CD4-positive, alpha-beta T cell treated with Interleukin-17A for 4 hours (primary cell): ENCODE measurements at places on chromosomes 3 and 15.

DNA sequence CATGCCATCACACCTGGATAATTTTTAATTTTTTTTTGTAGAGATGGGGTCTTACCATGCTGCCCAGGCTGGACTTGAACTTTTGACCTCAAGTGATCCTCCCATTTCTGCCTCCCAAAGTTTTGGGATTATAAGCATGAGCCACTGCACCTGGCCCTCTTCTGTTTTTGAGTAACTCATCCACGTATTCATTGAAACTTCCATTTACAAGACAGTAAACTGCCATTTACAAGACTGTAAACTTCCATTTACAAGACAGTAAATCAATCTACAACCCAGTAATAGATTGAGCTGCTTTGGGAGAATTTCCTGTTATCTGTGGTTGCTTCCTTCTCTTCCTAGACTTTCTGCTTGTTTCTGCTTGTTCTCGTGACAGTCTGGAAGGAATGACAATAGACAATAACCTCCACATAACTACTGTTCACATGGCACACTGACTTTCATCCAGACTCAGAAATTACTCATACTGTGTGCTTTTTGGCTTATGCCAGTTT lies 114.7 kb upstream of the CCNL1 start:
- no peak for DNase-seq

DNA sequence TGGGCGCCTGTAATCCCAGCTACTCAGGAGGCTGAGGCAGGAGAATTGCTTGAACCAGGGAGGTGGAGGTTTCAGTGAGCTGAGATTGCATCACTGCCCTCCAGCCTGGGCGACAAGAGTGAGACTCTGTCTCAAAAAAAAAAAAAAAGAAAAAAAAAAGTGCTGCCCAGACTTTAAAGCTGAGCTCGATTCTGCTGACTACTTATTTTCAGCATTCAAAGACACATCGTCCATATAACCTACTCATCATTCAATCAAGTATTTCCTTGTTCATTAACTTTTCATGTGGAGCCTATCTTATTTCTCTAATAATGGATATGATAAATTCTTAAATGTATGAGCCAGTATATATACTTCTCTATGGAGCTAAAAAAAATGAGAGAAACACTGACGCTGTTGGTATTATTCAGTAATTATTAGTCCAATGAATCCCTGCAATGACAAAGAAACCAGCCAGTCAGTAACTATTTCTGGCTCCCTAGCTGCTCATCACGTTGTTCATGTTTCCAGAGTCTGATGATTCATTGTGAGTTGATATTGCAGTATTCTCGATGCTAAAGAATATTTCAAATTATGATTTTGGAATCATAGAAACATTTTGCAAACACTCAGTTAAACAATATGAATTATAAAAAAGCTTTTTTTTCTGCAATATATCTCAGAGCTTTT lies 111.9 kb downstream of the RAP2B start:
- DNase-seq = no peak

DNA sequence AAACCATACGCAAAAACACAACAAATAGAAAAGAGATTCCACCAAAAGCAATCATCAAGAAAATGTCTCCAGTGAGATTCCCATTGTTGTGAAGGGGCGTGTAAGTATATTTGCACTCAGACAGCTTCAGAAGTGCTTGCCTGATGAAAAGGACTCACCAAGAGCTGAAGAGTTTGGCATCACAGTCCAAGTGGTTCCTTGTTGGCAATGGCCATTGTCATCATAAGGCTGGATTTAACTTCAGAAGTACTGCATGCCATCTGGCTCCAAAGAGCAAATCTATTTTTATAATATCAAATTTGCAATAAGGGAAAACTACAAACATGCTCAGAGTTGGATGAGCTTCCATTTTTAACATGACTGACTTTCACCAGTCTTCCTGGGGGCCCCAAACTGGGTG lies 505.3 kb upstream of the NR2F2 start:
- no peak for DNase-seq

- peak; percentile 20 for DNase-seq
Observed at GRCh38 chr15:89998923-89999675, 2.0 kb upstream of the ZNF710 start.

- no peak for DNase-seq
Observed at GRCh38 chr3:40753291-40753770, 228.6 kb downstream of the ZNF621 start.

- no peak for DNase-seq
Observed at GRCh38 chr3:146350852-146351251, 99.9 kb upstream of the PLSCR4 start.

GRCh38 chr15:95680728-95681127 lies 649.8 kb upstream of the NR2F2 start:
- no peak for DNase-seq

DNA sequence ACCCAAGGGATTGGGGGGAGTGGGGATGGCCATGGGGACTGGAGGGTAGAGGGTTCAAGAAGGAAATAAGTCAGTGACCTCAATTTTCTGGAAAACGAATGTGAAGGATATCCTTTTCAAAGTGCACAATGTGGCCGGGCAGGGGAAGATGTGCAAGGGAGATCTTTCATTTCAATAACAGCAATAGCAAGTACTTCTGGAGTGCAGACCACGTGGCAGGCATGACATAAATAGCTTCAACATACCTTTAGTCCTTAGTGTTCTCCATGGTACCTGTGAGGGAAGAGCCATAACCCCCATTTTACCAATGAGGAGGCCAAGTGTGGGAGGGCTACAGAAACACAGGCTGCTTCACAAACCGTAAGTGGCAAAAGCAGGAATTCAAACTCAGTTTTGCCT lies 138.7 kb downstream of the FOXP1 start:
- DNase-seq = no peak

DNA sequence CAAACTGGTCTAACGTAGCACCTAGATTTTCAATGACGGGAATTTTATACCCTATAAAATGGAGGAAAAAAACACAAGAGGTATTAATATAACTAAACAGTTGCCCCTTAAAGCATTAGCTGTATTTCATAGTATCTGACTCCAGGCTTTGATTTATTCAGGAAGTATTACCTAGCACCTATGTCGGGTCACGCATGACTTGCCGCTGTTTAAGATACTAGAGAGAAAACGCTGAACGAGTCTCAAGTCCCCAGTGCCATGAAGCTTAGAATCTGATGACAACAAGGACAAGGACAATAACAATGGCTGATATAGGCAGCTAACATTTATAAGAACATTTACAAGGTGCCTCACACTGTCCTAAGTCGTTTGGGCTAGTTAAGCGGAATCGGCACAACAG lies 1.9 kb downstream of the SNRPA1 start:
- DNase-seq = no peak

GRCh38 chr3:116265320-116265695 lies 180.0 kb downstream of the LSAMP start:
- no peak for DNase-seq

- DNase-seq = no peak
Observed at GRCh38 chr15:67878712-67879206, 38.9 kb upstream of the RNU6-1 start.

DNA sequence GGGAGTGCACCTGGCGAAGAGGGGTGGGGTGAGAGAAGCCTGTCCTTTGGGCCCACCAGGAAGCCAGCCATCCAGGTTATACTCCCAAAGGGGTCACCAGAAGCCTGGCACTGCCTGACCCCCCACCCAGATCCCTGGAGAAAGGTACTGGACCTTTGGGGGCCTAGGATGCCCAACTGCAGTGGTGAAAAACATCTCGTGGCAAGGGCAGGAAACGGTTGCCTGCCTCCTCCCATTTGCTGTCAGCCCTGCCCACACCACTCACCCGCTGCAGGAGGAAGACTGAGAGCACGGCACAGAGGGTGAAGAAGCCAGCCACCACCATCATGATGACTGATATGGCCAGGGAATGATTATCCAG lies 2.2 kb upstream of the ULK3 start:
- DNase-seq = peak; percentile 79

- no peak for DNase-seq
Observed at GRCh38 chr15:45026651-45027190, 3.7 kb downstream of the SORD start.

DNA sequence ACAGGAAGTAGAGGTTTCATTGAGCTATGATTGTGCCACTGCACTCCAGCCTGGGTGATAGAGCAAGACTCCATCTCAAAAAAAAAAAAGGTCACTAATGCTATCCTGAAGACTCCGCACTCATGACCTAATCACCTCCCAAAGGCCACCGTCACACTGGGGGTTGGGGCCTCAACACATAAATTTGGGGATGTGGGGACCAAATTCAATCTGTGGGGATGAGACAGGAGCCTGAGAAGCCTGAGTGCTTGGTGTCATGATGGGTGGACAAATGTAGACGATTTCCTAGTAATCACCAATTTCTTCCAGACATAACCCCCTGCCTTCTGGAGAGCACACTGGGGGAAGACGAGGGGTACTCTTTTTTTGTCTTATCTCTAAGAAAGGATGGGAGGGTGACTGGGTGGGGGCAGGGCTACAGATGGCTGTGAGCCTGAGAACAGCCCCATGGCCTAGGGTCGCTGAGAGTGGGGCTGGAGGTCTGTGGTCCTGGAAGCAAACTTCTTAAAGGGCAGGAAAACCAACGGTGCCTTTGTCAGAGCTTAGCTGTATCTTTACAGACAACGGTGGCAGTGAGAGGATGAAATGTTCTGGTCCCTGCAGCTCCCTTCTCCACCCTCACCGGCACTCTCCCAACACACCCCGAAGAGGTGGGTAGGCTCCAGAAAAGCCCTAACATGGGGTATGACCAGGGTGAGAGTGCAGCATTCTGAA lies 16.6 kb upstream of the KLF13 start:
- DNase-seq = no peak

- DNase-seq = peak; percentile 20
Observed at GRCh38 chr3:101963902-101964362, 114.6 kb downstream of the NFKBIZ start.

DNA sequence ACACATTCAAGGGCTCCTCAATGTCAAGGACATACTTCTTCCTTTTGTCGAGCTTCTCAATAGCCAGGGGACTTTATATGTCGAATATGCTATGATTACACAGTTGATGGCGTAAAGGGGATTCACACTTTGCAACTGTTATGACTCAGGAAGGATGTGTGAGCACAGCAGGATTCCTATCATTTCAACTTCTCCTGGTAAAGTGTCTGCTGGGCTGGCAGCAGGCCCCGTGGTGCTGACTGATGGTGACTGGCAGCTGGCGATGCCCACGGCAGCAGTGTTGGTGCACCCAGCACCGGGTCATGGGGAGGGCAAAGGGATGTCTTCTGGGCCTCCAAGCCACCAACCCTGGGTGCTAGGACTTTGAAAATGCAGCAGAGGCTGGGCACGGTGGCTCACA lies 44.8 kb upstream of the GNB5 start:
- no peak for DNase-seq

- DNase-seq = no peak
Observed at GRCh38 chr3:193884027-193884426, 251.9 kb upstream of the HES1 start.

DNA sequence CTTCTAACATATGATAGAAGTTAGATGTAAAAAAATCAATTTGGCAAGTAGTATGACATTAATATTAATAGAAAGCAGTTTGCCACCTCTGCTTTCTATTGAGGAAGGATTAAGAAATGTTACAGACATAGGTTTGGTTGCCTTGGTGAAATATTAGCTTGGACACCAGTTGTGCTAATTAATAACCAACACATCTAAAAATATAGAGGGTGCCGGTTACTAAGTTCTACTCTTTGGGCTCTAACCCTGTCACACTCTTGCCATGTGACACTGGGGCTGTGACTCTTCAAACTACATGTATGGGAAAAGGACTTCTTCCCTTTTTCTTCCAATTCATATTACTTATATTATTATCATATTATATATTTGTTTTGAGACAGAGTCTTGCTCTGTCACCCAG lies 64.4 kb downstream of the TRIM71 start:
- DNase-seq = no peak

GRCh38 chr15:71437919-71438318 lies 322.6 kb downstream of the THSD4 start:
- no peak for DNase-seq

GRCh38 chr15:84788500-84788899 lies 28.7 kb upstream of the ALPK3 start:
- DNase-seq = no peak

DNA sequence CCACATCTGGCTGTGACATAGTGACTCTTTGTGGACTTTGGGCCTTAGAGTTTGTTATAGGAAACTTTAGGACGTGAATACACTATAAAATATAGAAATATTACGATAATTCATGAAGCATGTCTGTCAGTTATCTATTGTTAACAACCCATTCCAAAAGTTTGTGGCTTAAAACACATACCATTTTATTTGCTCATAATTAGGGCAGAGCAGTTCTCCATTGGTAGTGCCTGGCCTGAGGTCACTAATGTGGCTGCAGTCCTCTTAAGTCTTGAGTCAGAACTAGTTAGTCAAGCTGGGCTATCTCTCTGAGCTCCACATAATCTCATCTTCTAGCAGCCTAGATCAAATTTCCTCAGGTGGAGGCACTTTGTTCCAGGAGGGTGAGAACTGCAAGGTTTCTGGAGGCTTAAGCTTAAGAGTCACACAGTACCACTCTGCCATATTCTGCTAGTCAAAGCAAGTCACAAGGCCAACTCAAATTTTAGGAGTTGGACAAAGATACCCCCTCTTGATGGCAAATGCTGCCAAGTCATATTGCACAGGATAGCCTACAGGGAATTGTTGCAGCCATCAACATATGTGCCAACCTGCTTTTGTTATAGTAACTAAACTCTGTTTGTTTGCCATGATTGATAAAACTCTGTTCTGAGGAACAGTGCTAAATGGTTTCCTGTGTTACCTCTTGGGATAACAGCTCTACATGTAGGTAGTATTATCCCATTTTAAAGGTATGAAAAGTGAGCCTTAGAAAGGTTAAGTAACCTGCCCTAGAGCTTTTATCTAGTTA lies 8.7 kb downstream of the ATXN7 start:
- DNase-seq = no peak

- DNase-seq = no peak
Observed at GRCh38 chr3:157294491-157294890, 134.5 kb upstream of the CCNL1 start.

GRCh38 chr3:9179826-9180763 lies 69.4 kb downstream of the SRGAP3 start:
- DNase-seq = peak; percentile 24

DNA sequence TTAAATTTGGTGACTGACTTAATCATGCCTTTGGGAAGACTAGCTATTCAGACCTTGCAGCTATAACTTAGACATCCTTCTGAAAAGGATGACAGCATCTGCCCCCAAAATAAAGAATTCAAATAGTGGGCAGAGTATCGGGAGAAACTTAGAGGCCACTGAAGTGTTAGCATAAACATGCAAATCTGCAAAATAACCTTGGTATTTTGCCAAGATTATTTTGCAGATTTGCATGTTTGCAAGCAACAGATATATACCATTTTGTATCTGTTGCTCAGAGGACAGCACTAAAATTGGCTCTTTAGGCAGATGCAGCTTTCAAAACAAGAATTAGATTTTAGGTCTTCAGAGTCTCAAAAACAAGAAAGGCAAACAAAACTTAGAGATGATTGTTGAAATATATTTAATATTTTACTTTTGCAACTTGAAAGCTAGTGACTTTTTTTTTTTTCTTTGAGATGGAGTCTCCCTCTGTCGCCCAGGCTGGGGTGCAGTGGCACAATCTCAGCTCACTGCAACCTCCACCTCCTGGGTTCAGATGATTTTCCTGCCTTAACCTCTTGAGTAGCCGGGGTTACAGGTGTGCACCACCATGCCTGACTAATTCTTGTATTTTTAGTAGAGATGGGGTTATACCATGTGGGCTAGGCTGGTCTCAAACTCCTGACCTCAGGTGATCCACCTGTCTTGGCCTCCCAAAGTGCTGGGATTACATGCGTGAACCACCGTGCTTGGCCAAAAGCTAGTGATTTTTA lies 47.8 kb downstream of the KBTBD8 start:
- DNase-seq = no peak

GRCh38 chr15:57624730-57625129 lies 33.0 kb downstream of the MYZAP start:
- DNase-seq = no peak
